GM23338 (cell line): ENCODE measurements at places on chromosomes 2 and 18.

DNA sequence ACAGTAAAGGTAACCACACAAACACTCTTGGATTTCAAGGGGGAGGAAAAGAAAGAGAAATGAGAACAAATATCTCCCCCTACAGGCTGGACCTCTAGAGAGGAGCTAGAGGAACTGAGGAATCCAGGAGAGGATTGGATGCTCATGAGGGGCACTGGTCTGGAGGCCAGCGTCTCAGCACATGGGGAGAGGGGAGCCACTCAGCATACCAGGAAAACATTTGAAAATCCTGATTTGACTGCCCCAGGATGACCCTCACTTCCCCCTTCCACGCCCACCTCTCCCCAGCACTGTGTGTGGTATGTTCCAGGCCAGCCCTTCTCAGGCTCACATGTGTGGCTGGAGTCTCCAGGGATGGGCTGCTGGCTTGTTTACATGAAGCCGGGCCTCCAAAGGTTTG lies 396.8 kb upstream of the ID2 start:
- H3K27ac ChIP-seq = no peak overlapping the region
- peak; percentile 46 for DNase-seq
- no peaks in the 10 kb centered on the region for H3K27me3 ChIP-seq
- no peaks in the 10 kb centered on the region for H3K36me3 ChIP-seq
- no peak overlapping the region for H3K4me3 ChIP-seq

- H3K36me3 ChIP-seq = no peaks in the 10 kb centered on the region
- no peak for DNase-seq
- no peak overlapping the region for H3K4me3 ChIP-seq
- H3K27ac ChIP-seq = no peak overlapping the region
- no peaks in the 10 kb centered on the region; the same call in 1 of the 2 replicates for H3K4me1 ChIP-seq
These were observed 13.6 kb upstream of the LIPG start for GRCh38 chr18:49548229-49548636.

- no peaks in the 10 kb centered on the region for H3K36me3 ChIP-seq
- peak overlapping the region; percentile 90 for H3K27ac ChIP-seq
- peaks cover 89% of the 10 kb centered on the region for H3K4me1 ChIP-seq
- peak; percentile 53 for DNase-seq
- no peaks in the 10 kb centered on the region for H3K27me3 ChIP-seq
These were observed 168.7 kb downstream of the TCF4 start for GRCh38 chr18:55419132-55419946.

DNA sequence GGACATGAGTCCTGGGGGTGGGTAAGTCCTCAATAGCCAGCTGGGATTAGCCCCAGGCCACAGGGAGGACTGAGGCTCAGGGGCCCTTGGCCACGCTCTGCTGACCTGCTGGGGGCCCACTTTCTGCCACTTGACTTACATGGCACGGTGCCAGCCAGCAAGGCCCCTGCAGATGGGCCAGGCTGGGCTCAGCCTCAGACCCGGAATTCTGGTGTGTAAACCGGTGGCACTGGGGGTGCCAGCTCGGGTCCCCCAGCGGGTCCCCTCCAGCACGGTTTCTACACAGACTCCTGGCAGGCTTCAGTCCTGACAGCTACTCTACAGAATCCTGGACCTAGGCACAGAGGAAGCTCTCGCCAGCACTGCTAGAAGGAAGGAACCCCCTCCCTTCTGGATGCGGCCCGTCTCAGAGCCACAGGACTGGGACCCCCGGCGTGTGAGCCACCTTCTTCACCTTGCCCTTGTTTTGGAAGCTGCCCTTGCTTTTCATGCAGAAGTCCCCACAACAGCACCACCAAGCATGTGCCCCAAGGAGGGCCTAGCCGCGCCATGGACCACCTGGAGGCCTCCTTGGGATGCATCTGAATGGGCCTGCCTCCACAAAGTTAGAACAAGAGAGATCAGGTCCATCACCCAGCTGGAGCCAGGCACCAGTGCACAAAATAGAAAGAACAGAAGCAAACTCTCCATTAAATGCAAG lies 8.0 kb downstream of the HDAC4 start:
- H3K4me1 ChIP-seq = no peaks in the 10 kb centered on the region
- no peaks in the 10 kb centered on the region for H3K36me3 ChIP-seq
- H3K27ac ChIP-seq = no peak overlapping the region
- no peak overlapping the region for H3K4me3 ChIP-seq

DNA sequence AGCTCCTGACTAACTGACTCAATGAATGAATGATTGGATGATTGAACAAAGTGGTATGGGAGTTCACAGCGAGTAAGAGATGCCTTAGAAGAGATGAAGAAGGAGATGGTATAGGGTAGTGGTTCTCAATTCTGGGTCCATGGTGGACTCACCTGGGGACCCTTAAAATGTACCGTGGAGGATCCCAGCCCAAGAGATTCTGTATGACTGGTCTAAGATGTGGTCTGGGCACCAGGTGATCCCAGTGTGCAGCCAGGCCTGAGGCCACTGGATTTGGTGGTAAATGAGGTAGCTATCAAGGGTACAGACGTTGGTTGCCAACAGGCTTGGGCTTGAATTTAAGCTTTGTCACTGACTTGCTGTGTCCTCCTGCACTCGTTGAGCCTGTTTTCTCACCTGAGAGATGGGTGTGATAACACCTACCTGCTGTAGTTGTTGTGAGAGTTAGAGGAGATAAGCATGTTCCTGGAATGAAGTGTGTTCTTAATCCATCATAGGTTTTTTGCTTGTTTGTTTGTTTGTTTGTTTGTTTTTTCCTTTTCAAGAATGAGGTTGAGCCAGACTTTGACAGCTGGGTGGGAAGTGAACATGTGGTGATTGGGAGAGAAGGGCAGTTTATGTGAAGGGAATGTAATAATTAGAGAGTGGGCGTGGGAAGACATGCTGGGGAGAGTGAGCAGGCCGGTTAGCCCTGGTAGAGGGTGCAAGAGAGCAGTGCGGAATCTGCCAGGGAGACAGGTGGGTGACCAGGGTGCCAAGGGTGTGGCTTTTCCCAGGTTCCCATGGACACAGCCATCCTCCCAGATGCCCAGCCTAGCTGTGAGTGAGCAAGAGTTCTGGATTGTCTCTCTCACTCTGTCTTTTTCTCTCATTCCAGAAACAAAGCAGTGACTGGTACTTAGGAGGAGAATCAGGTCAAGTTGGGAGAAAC lies 31.4 kb upstream of the IL1B start:
- no peak overlapping the region for H3K4me3 ChIP-seq
- H3K36me3 ChIP-seq = peaks cover 6% of the 10 kb centered on the region; the same call in 1 of the 2 replicates
- no peak for DNase-seq

DNA sequence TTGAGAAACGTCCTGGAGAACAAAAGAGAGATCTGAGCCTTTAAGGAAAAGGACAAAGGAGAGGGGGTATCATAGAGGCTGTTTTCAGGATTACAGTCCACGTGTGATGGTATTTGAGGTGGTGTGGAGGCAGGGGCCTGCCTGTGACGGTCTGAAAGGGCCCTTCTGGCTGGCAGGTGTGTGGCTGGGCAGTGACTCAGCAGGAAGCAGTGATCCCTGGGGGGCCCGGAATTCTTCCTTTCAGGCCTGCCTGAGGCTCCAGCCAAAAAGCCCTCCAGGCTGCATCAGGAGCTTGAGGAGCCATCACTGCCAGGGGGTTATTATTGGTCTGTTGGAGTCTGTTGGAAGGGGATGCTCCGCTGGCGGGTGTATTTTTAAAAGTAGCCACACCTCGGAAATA lies 97.2 kb upstream of the TMEM18 start:
- no peaks in the 10 kb centered on the region for H3K36me3 ChIP-seq
- H3K27me3 ChIP-seq = no peaks in the 10 kb centered on the region
- DNase-seq = peak; percentile 69
- peaks cover 26% of the 10 kb centered on the region for H3K4me1 ChIP-seq

DNA sequence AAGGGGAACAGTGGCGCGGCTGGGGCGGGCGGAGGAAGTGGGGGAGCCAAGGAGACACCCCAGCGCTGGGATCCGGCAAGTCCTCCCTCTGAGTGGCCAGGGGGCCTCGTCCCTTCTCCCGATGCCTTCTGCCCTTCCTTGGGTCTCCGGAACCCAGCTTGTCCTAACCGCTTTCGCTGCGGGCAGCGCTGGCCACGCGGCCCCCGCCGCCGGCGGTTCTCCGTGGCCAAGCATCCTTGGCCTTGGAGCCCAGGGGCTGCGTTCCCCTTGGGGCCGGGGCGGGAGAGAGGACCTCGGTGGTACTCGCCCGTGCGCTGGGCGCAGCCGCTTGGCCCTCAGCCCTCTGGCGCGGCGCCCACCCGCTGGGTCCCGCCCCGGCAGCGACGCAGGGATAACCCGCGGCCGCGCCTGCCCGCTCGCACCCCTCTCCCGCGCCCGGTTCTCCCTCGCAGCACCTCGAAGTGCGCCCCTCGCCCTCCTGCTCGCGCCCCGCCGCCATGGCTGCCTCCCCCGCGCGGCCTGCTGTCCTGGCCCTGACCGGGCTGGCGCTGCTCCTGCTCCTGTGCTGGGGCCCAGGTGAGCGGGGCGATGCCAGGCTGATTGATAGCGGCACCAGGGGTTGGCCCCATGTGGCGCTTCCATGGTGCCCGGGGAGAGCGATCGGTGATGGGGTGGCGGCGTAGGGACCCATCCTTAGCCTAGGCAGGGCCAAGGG lies 128.7 kb downstream of the UXS1 start:
- peaks cover 31% of the 10 kb centered on the region for H3K27me3 ChIP-seq
- no peaks in the 10 kb centered on the region for H3K36me3 ChIP-seq

- H3K4me3 ChIP-seq = no peak overlapping the region
- no peaks in the 10 kb centered on the region for H3K36me3 ChIP-seq
- no peaks in the 10 kb centered on the region for H3K27me3 ChIP-seq
- no peak overlapping the region for H3K27ac ChIP-seq
- DNase-seq = no peak
These were observed 40.6 kb downstream of the GPD2 start for GRCh38 chr2:156476850-156477206.
